Activated CD4-positive, alpha-beta T cell treated with anti-CD3 and anti-CD28 coated beads for 36 hours (primary cell): ENCODE measurements at places on chromosomes 6 and 20.

- no peaks in the 10 kb centered on the region for H3K36me3 ChIP-seq
- no peak overlapping the region for H3K4me3 ChIP-seq
- no peak overlapping the region for H3K27ac ChIP-seq
- H3K4me1 ChIP-seq: peaks cover 13% of the 10 kb centered on the region
These were observed 678.1 kb downstream of the KIF16B start for GRCh38 chr20:15895126-15895525.

DNA sequence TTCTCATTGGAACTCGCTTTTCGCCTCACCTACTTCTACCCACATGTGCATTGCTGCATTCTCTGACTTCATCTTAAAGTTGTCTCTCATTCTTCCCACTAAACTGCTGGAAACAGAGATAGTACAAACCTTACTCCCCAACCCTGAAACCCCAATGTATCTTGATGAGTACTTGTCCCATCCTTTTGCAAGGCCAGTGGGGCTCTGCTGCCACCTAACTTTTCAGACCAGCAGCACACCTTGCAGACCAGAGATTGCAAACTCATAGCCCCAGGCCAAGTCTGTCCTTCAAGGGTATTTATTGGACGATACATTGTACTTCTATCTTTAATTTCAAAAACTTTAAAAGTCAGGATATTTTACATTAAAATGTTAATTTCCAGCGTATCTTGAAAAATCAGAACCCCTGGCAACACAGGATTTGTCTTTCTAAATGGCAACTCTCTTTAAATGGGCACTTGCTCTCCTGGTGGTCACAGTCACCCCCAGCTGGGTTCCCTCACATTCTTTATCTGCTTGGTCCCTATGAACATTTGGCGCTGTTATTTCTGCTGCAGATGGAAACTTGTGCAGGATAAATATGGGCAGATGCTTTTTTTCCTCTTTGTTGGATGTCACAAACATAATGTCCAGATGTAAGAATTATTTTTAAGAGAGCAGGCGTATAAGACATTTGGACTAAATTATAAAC lies 83.9 kb downstream of the SOD2 start:
- no peaks in the 10 kb centered on the region for H3K36me3 ChIP-seq
- DNase-seq: peak; percentile 50
- H3K4me1 ChIP-seq: no peaks in the 10 kb centered on the region
- H3K4me3 ChIP-seq: no peak overlapping the region
- H3K27me3 ChIP-seq: peaks cover 2% of the 10 kb centered on the region
- H3K27ac ChIP-seq: no peak overlapping the region

DNA sequence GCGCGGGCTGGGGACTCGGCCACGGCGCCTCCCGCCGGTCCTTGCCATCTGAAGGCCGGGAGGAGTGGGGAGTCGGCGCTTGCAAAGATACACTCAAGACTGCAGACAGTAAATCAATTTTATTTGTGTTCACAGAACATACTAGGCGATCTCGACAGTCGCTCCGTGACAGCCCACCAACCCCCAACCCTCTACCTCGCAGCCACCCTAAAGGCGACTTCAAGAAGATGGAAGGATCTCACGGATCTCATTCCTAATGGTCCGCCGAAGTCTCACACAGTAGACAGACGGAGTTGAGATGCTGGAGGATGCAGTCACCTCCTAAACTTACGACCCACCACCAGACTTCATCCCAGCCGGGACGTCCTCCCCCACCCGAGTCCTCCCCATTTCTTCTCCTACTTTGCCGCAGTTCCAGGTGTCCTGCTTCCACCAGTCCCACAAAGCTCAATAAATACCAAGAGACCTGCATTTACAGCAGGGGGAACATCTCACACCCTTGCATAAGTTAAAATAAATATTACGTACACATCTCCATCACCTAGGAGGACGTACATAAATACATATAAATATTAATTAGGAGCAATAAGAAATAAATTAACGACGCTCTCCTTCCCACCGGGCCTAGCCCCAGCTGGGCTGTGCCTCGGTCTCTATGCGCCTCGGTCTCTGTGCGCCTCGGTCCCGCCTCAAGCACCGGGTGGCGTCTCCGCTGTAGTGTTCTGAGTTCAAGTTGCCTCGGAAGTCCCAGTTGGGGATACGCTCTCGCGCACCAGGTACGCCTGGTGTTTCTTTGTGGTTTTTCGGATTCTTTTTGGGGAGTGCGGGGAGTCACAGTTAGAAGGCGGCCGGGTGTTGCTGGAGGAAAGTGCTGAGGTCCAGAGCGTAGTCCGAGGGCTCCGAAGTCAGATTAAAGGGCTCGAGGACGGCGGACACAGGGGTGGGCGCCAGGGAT lies 889 bp upstream of the FLOT1 start:
- H3K4me1 ChIP-seq: peaks cover 67% of the 10 kb centered on the region
- DNase-seq: peak; percentile 70
- H3K27me3 ChIP-seq: no peaks in the 10 kb centered on the region
- peak overlapping the region; percentile 95 for H3K27ac ChIP-seq
- peak overlapping the region; percentile 96 for H3K4me3 ChIP-seq

DNA sequence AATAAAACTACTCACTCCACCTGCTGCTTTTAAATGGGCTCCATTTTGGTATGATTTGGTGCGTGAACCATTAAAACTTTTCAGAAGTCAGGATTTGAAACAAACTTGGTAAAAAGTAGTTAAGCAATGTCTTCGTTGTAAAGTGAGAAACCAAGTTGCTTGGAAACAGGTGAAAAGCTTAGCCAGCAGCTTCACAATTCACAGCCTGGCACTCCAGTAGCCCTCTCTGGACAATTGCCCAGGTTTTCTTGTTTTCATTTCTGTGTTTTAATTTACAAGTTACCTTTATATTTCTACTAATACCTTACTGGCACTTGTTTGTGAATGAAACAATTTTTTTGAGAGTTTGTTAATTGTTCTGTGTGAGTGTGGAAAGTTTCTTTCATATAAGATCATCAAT lies 12.8 kb downstream of the NT5E start:
- no peaks in the 10 kb centered on the region for H3K36me3 ChIP-seq
- H3K4me1 ChIP-seq: peaks cover 86% of the 10 kb centered on the region
- H3K4me3 ChIP-seq: no peak overlapping the region

GRCh38 chr6:340991-341827 lies 48.9 kb downstream of the DUSP22 start:
- H3K4me1 ChIP-seq: peaks cover 48% of the 10 kb centered on the region
- DNase-seq: no peak
- no peak overlapping the region for H3K4me3 ChIP-seq
- peaks cover 9% of the 10 kb centered on the region for H3K36me3 ChIP-seq
- H3K27ac ChIP-seq: no peak overlapping the region

- H3K27me3 ChIP-seq: no peaks in the 10 kb centered on the region
- H3K4me1 ChIP-seq: peaks cover 3% of the 10 kb centered on the region
- H3K27ac ChIP-seq: no peak overlapping the region
- no peak overlapping the region for H3K4me3 ChIP-seq
- no peaks in the 10 kb centered on the region for H3K36me3 ChIP-seq
These were observed 3.9 kb upstream of the LRP11 start for GRCh38 chr6:149867876-149868640.

GRCh38 chr6:126341126-126341525 lies 1.2 kb downstream of the CENPW start:
- H3K27ac ChIP-seq: no peak overlapping the region
- H3K27me3 ChIP-seq: no peaks in the 10 kb centered on the region
- peaks cover 13% of the 10 kb centered on the region for H3K4me1 ChIP-seq
- no peak for DNase-seq
- H3K4me3 ChIP-seq: no peak overlapping the region

- no peaks in the 10 kb centered on the region for H3K36me3 ChIP-seq
- no peaks in the 10 kb centered on the region for H3K4me1 ChIP-seq
- H3K4me3 ChIP-seq: no peak overlapping the region
- no peaks in the 10 kb centered on the region for H3K27me3 ChIP-seq
These were observed 275.4 kb upstream of the TFAP2D start for GRCh38 chr6:50437901-50438300.

- no peak overlapping the region for H3K4me3 ChIP-seq
- H3K27me3 ChIP-seq: peaks cover 25% of the 10 kb centered on the region
- H3K36me3 ChIP-seq: no peaks in the 10 kb centered on the region
- no peak for DNase-seq
- no peak overlapping the region for H3K27ac ChIP-seq
These were observed 9.8 kb upstream of the POM121L2 start for GRCh38 chr6:27321901-27322300.

DNA sequence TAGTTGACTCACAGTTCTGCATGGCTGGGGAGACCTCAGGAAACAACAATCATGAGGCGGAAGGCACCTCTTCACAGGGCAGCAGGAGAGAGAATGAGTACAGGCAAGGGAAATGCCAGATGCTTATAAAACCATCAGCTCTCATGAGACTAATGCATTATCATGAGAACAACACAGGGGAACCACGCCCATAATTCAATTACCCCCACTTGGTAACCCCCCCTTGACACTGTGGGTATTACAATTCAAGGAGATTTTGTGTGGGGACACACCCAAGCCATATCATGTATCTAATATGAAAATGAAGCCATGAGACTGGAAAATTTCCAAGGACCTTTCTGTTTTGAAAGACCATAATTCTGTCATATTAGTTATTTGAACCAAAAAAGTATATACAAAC lies 342.4 kb upstream of the PLCB4 start:
- H3K4me1 ChIP-seq: no peaks in the 10 kb centered on the region
- H3K27me3 ChIP-seq: no peaks in the 10 kb centered on the region
- H3K4me3 ChIP-seq: no peak overlapping the region
- no peaks in the 10 kb centered on the region for H3K36me3 ChIP-seq
- H3K27ac ChIP-seq: no peak overlapping the region

DNA sequence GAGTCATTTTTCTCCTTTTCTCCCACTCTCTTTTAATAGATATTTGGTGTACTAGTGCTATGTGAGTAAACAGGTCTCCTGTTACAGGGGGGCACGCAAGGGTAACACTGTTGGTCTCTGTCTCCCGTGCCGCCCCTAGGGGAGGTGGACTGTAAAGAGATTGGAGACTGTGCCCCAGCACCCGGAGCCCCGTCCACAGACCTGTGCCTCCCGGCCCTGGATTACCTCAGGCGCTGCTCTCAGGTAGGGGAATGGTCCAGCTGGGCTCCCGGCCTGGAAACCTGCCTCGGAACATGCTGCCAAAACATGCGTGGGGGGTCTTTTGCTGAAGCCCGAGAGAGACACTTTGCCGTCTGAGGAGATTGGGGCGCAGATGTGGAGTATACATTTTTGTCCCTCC lies 66.4 kb upstream of the SMIM28 start:
- H3K27me3 ChIP-seq: peaks cover 4% of the 10 kb centered on the region
- no peaks in the 10 kb centered on the region for H3K4me1 ChIP-seq
- no peaks in the 10 kb centered on the region for H3K36me3 ChIP-seq
- no peak overlapping the region for H3K27ac ChIP-seq
- DNase-seq: no peak

GRCh38 chr6:90187437-90188121 lies 109.1 kb downstream of the BACH2 start:
- H3K4me3 ChIP-seq: peak overlapping the region; percentile 54
- no peaks in the 10 kb centered on the region for H3K27me3 ChIP-seq
- DNase-seq: peak; percentile 41
- peaks cover 48% of the 10 kb centered on the region for H3K36me3 ChIP-seq
- H3K27ac ChIP-seq: peak overlapping the region; percentile 87

DNA sequence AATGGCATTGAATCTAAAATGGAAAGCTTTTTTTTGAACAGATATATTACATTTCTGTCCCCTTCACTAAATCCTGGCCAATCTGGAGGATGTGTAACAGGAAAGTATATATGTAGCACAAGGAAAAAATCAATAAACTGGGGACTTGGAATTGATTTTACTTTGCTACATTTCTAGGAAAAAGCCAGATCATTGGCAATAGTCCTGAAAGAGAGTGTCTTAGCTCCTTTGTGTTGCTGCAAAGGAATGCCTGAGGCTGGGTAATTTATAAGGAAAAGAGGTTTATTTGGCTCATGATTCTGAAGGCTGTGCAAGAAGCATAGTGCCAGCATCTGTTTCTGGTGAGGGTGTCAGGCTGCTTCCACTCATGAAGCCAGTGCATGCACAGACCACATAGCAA lies 574.9 kb downstream of the HTR1B start:
- no peak overlapping the region for H3K4me3 ChIP-seq
- H3K4me1 ChIP-seq: no peaks in the 10 kb centered on the region
- no peaks in the 10 kb centered on the region for H3K27me3 ChIP-seq
- no peaks in the 10 kb centered on the region for H3K36me3 ChIP-seq

DNA sequence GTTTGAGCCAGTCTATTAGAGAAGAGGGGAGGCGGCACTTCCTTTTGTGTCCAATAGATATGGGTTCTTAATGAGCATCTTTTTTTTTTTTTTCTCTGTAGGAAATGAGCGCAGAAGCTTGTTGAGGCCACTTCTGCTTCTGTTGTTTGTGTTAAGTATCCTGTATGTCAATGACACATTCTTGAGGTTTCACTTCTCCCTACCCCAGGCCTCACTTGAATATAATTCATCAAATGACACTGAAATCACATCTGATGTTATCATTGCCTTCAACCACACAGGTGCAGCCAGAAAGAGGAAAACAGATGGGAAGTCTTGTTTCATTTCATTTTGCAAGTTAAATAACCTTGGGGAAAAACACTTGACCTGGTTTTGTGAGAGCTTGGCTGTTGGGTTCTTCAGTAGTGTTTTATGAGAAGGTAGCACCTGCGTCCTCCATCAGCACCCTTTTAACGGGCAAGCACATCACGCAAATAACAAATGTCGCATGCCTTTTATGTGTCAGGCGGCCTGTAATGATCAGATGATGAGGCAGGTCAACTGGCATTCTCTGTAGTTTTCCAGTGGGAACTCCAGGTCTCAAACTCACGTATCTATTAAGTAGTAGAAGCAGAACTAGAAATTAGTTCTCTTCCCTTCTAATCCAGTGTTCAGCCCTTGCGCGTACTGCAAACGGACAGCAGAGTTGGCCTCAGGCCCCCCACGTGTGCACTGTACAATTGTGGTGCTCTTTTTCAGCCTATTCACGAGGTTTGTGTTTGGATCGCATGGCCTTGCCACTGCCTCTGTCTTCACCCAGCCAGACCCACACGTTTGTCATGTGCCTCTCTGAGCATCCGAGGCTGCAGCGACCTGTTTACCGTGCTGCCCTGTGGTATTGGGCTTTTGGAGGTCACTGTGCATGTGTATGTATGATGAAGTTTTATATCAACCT lies 23.5 kb downstream of the PLEKHG1 start:
- peaks cover 9% of the 10 kb centered on the region for H3K27me3 ChIP-seq
- DNase-seq: peak; percentile 11
- peaks cover 19% of the 10 kb centered on the region for H3K4me1 ChIP-seq
- H3K36me3 ChIP-seq: no peaks in the 10 kb centered on the region

GRCh38 chr6:14012313-14013030 lies 87.7 kb downstream of the RNF182 start:
- no peak overlapping the region for H3K27ac ChIP-seq
- peaks cover 10% of the 10 kb centered on the region for H3K27me3 ChIP-seq
- H3K36me3 ChIP-seq: no peaks in the 10 kb centered on the region
- DNase-seq: no peak

- H3K4me1 ChIP-seq: peaks cover 38% of the 10 kb centered on the region
- H3K27ac ChIP-seq: no peak overlapping the region
- no peak overlapping the region for H3K4me3 ChIP-seq
- H3K27me3 ChIP-seq: no peaks in the 10 kb centered on the region
- H3K36me3 ChIP-seq: no peaks in the 10 kb centered on the region
These were observed 47.0 kb downstream of the UTRN start for GRCh38 chr6:144332177-144332576.
